ENCODE measurements at places on chromosomes 11 and 22. TPM values are rescaled to one million over a fixed set of nuclear protein-coding genes. Genes with fewer than 3 reads are reported as not detected.

DNA sequence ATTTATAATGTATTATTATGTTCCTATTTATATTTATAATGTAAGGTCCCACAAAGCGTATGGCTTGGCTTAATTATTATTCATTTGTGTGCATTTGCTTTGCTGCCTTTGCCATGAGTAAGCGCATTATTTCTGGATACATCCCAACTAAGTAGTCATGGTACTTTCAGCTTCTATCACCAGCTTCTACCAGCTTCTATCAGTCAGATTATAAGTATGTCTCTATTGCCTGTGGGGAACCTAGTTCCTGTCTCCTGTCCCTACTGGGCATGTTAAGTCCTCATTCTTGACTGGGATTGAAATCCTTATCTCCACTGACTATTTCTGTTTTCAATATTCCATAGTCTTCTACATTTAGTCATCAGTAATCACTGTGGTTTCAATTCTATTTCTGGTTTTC, 33.5 kb upstream of the OR10W1 start:
- H3K4me1 ChIP-seq: no peaks in the 10 kb centered on the region
- no peaks in the 10 kb centered on the region for H3K27me3 ChIP-seq
- no peak overlapping the region for H3K4me3 ChIP-seq
- no peaks in the 10 kb centered on the region for H3K36me3 ChIP-seq
- H3K27ac ChIP-seq: no peak overlapping the region

DNA sequence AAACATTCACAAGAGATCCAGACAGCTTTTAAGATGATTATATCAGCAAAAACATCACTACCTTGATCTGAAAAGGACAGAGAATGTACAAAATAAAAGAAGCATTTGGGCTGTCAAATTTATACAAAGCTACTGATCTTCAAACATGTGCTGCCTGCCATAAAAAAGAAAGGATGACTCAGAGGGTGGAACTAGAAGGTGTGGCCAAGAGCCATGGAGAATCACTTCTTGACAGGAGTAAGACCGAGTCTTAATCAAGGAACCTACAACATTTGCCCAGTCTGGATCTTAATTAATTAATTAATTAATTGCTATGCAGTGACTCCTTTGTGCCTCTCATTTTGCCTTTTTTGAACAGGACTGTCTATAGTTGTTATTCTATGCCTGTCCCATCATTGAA, 33.2 kb downstream of the C11orf96 start:
- no peaks in the 10 kb centered on the region for H3K27me3 ChIP-seq
- no peak overlapping the region for H3K27ac ChIP-seq
- H3K36me3 ChIP-seq: no peaks in the 10 kb centered on the region
- no peak for DNase-seq
- H3K4me1 ChIP-seq: no peaks in the 10 kb centered on the region

GRCh38 chr22:22005945-22006595, 23.5 kb upstream of the TOP3B start:
- no peak overlapping the region for H3K4me3 ChIP-seq
- H3K27me3 ChIP-seq: no peaks in the 10 kb centered on the region
- DNase-seq: no peak

DNA sequence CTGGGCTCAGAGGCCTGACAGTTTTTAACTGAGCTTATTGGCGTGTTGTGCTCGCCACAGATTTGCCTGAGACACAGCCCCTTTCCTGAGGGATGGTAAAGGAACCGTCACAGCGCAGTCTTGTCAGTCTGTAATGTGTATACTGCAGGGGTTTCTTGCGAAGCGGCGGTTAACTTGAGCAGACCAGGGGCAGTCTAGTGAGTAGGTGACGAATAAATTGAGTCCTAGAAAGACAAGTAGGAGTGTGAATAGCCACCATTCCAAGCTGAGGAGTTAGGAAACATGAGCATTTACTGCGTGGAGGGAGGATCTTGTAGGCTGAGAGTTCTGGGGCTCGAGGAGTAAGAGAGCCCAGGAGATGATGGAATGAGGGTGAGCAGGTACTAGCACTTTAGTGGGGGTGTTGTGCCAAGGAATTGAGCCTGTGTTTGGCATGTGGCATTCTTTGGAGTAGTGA, 1.4 kb downstream of the MED15 start:
- no peaks in the 10 kb centered on the region for H3K36me3 ChIP-seq
- H3K27me3 ChIP-seq: no peaks in the 10 kb centered on the region
- peaks cover 42% of the 10 kb centered on the region for H3K4me1 ChIP-seq

Gene CYP2D6
- 2.3 TPM for total RNA-seq

- no peak overlapping the region for H3K27ac ChIP-seq
- no peak for DNase-seq
- H3K4me1 ChIP-seq: no peaks in the 10 kb centered on the region
- no peaks in the 10 kb centered on the region for H3K36me3 ChIP-seq
- H3K27me3 ChIP-seq: no peaks in the 10 kb centered on the region
- no peak overlapping the region for H3K4me3 ChIP-seq
Observed at GRCh38 chr11:97414801-97415200, 1025.0 kb downstream of the JRKL start.

DNA sequence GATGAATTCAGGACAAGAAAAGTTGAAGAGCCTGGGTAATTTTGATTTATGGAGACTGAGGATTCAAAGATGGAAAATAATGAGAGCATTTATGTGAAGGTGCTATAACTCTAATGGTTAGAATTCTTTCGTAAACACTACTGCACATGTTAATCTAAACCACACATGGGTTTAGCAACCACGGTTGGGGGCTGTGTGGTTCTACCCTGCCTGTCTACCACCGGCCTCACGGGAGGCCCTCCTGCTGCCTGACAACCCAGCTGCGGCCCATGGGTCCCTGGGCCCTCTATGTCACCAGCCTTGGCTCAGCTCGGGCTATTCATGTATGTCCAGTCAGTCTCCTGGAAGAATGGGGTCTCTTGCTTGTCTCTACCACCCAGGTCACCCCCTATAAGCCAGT, 68.5 kb upstream of the ARFGAP3 start:
- no peak overlapping the region for H3K4me3 ChIP-seq
- H3K4me1 ChIP-seq: peaks cover 32% of the 10 kb centered on the region
- peak overlapping the region; percentile 49 for H3K27ac ChIP-seq
- no peak for DNase-seq

DNA sequence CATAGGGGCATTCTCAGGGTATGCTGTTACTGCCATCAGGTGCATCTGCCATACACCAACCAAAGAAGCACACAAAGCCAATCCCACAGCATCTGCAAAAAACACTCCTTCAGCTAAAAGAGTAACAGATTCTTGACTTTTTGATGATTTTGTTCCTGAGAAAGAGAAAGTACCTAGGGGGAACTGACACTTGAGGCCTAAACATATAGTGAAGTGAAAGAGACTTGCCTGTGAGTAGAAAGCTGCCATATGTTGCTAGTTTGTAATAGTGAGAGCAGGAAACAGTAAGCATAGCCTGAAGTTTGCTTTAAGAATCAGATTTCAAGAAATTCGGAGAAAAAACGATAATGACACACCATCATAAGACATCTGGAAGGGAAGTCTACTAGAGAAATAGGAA, 97.9 kb upstream of the CTSC start:
- H3K4me3 ChIP-seq: no peak overlapping the region
- H3K27me3 ChIP-seq: no peaks in the 10 kb centered on the region
- no peak for DNase-seq
- no peaks in the 10 kb centered on the region for H3K4me1 ChIP-seq

- no peak for DNase-seq
- H3K27ac ChIP-seq: no peak overlapping the region
- no peaks in the 10 kb centered on the region for H3K4me1 ChIP-seq
- H3K27me3 ChIP-seq: no peaks in the 10 kb centered on the region
Observed at GRCh38 chr11:118045191-118045590, 31.7 kb upstream of the TMPRSS4 start.

DNA sequence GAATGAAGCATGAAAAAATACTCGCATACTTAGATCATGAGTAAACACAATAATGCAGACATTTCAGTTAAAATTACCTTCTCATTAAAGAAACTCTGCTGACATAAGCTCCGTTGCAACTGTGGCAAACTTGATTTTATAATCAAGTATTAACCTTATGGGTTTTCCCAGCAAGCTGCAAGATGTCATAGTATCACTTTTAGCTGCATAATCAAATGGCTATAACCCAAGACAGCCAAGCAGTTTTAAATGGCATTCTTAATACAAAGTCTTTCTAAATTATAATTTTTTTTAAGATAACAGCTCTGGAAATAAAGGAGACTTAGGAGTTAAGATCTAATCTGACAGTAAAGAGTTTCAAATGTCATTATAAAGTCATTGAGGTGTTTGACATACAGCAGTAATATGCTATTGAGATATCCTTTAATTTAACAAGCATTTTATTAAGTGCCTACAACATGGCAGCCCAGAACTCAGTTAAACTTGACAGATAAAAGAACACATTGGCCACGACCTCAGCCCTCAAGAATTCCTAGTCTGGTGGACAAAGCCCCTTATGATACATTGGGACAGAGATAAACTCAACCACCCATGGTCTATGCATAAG, 163.1 kb upstream of the FAT3 start:
- no peaks in the 10 kb centered on the region for H3K4me1 ChIP-seq
- no peaks in the 10 kb centered on the region for H3K27me3 ChIP-seq
- no peak overlapping the region for H3K4me3 ChIP-seq
- no peak overlapping the region for H3K27ac ChIP-seq

DNA sequence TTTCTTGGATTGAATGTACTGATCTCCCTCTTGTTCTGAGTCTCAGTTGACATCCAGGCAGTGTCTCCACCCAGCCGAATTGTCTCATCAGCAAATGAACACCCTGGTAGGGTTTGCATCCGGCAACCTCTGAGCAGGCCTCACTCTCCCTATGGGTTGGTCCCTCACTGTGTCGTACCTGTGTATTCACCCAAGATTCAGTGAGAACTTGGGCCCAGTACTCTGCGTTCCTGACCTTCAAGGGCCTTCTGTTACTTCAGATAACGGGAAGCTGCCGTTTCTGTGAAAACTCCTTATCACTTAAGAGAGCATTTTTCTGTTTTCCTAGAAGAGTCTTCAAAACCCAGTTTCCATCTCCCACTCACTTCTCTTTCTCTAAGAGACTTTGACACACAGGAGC, 915.6 kb downstream of the TBC1D22A start:
- no peak overlapping the region for H3K4me3 ChIP-seq
- no peak for DNase-seq
- no peaks in the 10 kb centered on the region for H3K27me3 ChIP-seq
- no peaks in the 10 kb centered on the region for H3K4me1 ChIP-seq
- H3K27ac ChIP-seq: no peak overlapping the region
- H3K36me3 ChIP-seq: no peaks in the 10 kb centered on the region

DNA sequence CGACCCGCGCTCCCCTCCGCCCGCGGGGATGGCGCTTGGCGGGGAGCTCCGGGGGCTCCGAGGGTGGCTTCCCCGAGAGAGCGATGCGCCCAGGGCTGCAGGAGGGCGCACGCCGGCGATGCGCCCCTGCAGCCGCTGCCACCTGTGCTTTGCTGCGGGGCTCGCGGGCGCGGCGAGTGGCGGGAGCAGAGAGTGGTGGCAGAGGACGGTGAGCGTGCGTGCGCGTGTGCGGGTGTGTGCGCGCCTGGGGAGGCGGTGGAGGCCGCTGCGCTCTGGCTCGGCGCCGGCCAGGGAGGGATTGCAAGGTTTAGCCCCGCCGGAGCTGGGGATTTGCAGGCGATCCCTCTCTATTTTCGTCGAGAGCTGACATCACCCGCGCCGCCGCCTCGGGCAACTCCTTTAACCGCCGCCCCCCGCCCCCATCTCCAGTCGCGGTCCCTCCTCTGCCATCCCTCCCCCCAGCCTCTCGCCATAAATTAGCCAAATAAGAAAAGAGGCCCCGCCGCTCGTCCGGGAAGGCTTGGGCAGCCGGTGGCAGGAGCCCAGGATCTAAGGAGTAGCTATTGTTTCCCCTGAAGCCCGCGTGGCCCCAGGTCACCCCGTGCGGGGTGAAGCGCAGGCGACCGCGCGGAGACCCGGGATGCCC, at the start of gene SLC1A2:
TSS of gene SLC1A2 (minus strand) at position 375 of the 646 bp plus-strand sequence. CDS start 592 bp downstream, outside the sequence.
- H3K4me1 ChIP-seq: peaks cover 6% of the 10 kb centered on the region
- H3K4me3 ChIP-seq: no peak within 1 kb of the TSS
- no peaks in the 10 kb centered on the region for H3K36me3 ChIP-seq
- DNase-seq: peak; percentile 5

DNA sequence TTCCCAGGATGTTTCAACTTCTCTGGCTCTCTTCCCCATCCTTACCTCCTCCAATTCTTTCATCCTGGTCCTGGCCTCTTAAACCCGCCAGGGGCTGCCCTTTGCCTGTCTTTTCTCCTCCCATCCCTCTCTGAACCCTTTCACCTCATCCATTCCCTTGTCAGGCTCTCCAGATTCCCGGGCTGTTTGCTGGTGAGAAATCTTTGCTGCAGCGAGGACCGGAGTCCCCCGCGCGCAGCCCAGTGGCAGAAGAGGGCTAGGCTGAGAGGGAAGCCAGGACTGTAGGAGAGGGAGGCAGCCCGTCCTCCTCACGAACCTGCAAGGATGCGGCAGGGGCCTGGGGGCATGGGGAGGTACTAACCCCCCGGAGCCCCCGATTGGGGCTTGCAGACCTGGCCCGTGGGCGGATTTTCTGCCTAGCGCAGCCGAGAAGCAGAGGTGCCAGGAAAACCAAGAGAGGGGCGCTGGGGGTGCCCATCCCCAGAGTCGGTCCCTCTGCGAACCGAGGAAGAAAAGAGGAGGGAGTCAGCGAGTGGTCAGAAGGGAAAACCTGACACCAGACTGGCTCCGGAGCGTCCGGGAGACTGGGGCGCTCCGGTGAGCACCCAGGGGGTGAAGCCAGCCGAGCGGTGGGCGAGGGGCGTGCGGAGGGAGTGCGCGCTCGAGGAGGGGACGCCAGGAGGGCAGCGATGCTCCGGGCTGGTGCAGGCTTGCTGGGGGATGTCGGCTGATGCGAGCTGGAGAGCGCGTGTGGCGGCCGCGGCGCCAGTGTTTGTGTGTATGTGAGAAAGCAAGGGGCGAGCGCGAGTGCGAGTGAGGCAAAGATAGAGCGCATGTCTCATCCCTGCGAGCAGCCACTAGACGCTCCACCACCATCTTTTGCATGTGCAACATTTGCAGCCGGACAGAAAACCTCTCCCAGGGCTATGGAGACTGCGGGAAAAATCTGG, at the start of gene GRIA4:
TSS of gene GRIA4 (plus strand) at position 242 of the 950 bp plus-strand sequence. CDS start 925 bp downstream, outside the sequence.
- H3K4me1 ChIP-seq: peaks cover 9% of the 10 kb centered on the region
- H3K4me3 ChIP-seq: no peak within 1 kb of the TSS
- H3K27me3 ChIP-seq: no peaks in the 10 kb centered on the region

Gene ZBTB16
- total RNA-seq: 385 TPM

GRCh38 chr11:116513278-116513823, 259.4 kb downstream of the BUD13 start:
- H3K27ac ChIP-seq: no peak overlapping the region
- no peak overlapping the region for H3K4me3 ChIP-seq
- H3K36me3 ChIP-seq: no peaks in the 10 kb centered on the region
- DNase-seq: no peak

DNA sequence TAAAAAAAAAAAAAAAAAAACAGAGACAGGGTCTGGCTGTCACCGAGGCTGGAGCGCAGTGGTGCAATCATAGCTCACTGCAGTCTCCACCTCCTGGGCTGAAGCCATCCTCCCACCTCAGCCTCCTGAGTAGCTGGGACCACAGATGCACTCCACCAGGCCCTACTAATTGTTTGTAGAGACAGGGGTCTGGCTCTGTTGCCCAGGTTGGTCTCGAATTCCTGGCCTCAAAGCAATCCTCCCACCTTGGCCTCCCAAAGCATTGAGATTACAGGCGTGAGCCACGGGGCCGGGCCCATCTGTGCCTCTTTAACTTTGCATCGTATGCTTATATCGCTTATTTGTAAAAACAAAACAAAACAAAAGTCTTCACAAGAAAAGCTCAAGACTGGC, 3.1 kb downstream of the CPT1A start:
- no peaks in the 10 kb centered on the region for H3K27me3 ChIP-seq
- DNase-seq: peak; percentile 35
- H3K4me1 ChIP-seq: peaks cover 66% of the 10 kb centered on the region
- H3K36me3 ChIP-seq: no peaks in the 10 kb centered on the region

- no peaks in the 10 kb centered on the region for H3K27me3 ChIP-seq
- H3K4me1 ChIP-seq: peaks cover 14% of the 10 kb centered on the region
- no peak overlapping the region for H3K27ac ChIP-seq
- no peak for DNase-seq
- H3K4me3 ChIP-seq: no peak overlapping the region
- no peaks in the 10 kb centered on the region for H3K36me3 ChIP-seq
Observed at GRCh38 chr22:29632672-29633071, 29.2 kb downstream of the NF2 start.

Data from thyroid gland (tissue), 4 donors.